ENCODE measurements at places on chromosomes 7 and 10.

DNA sequence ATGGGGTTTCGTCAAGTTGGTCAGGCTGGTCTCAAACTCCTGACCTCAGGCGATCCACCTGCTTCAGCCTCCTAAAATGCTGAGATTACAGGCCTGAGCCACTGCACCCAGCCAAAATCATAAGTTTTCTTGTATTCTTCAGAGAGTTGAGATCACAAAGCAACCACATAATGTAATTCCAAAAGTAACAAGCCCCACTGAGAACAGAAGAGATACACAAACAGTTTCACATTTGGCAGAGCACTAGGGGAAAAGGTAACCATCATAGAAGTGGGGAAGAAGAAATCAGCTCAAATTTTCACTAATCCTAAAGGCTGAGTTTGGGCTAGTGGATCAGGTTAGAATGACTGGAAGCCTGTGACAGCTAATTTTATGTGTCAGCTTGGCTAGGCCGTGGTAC is 5.4 kb upstream of the CEP41 start:
- no peak for DNase-seq

DNA sequence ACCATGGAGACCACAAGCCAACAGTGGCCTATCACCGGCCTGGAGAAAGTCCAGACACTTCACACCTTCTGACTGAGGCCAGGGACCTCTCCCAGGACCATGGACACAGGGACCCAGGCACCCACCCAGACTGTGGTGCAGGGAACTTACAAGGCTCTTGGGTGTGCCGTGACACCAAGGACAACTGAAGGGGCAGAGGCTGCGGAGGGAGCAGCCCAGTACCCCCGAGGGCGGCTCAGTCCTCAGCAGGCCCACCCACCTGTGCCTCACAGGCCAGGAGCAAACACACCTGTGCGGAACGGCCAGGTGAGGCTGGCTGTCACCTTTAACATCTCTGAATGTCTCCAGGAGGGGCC is 182.3 kb downstream of the MAD1L1 start:
- no peak for DNase-seq

GRCh38 chr7:73871163-73872011 is 10.4 kb downstream of the TMEM270 start:
- DNase-seq, result no peak

DNA sequence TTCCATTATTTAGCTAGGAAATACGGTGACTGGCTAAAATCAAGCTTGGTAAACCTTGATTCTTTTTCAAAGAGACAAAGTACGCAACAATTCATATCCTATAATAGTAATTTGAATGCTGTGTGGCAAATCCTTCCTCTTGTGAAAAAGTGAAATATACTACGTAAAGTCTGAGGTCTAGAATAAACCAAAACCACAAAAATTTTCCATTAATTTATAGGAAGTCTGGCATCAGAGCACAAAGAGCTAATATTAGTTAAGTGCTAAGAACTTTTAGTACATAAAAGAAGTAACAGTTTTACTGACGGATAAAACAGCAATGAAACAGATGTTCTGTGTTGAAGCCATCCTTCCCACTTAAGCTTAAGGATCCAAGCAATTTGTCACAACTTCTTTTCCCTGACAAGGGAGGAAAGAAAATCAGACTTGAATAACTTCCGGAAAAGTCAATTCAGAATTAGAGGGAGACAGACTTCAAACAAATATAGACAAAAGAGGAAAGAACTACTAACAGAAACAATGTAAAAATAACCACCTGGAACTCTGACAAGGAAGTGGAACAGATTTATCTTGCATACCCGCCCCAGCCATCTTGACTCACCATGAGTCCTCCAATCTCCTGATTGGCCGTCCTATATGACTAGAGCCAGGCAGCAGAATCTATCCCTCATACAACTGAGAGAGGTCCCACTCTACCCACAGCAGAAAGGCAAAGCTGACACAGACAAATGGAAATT is 34.6 kb downstream of the RHEB start:
- DNase-seq, result no peak

DNA sequence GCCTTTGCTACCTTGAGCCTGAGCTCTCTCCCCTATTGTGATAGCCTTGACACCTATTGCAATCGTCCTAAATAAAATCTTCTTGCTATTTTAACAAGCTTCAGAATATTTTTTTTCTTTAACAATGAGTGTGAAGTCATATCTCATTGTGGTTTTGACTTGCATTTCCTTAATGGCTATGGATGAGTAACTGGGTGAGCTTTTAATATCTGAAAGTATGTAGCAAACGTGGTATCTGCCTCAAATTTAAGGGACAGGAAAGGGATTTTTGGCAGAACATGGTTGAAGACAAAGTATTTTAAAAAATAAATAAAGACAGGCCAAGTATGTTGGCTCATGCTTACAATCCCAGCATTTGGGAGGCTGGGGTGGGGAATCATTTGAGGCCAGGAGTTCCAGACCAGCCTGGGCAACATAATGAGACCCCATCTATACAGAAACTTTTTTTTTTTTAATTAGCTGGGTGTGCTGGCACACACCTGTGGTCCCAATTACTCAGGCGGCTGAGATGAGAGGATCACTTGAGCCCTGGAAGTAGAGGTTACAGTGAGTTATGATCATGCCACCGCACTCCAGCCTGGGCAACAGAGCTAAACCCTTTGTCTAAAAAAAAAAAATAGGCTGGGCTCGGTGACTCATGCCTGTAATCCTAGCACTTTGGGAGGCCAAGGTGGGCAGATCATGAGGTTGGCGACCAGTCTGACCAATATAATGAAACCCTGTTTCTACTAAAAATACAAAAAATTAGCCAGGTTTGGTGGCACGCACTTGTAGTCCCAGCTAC is 319.3 kb upstream of the NRP1 start:
- no peak for DNase-seq

GRCh38 chr7:157954901-157955300 is 618.1 kb downstream of the DNAJB6 start:
- DNase-seq, result no peak
